GM12865 (cell line): ENCODE measurements at places on chromosomes 3 and 15.

GRCh38 chr3:118973050-118973449, 61.6 kb downstream of the IGSF11 start:
- no peak for DNase-seq

- DNase-seq: no peak
Observed at GRCh38 chr15:32701863-32702262, 15.9 kb upstream of the GREM1 start.

GRCh38 chr3:46865031-46865507, 1.8 kb upstream of the MYL3 start:
- DNase-seq: no peak

DNA sequence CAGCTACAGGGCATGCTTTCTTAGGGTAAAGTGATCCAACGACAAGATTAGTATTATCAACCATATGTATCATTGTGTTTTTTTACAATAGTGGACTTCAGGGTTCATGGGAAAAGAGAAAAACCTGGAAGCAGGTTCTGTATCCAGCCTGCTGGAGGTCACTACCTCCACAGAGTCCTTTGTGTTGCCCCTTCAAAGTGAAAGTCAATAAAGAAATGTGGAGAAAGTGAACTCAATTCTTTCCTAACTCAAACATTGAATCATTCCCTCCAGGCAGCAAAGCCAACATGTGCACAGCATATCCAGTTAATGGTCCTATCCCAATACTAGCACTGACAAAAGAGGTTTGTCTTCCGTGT, 45.4 kb downstream of the FGF7 start:
- no peak for DNase-seq

GRCh38 chr3:192918275-192918588, 576 bp upstream of the MB21D2 start:
- DNase-seq: no peak

DNA sequence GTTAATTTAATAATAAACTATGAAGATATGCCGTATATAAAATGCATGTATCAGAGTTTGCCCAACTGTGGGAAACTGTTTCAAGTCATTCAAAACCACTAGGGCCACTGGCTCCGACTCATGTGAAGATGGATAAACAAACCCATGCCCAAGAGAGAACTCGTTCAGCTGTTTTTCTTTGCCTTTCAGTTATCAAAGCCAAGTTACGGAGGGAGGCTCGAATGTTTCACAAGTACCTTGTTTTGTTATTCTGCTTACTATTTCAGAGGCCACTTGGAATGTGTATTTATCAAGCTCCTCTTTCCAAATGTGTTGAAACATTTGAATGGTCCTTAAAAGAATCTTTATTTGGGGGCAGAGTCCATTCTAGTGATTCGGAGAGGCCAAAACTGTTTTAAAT, 82.1 kb downstream of the DUT start:
- DNase-seq: no peak

- DNase-seq: no peak
Observed at GRCh38 chr3:148605521-148605920, 92.2 kb upstream of the AGTR1 start.

DNA sequence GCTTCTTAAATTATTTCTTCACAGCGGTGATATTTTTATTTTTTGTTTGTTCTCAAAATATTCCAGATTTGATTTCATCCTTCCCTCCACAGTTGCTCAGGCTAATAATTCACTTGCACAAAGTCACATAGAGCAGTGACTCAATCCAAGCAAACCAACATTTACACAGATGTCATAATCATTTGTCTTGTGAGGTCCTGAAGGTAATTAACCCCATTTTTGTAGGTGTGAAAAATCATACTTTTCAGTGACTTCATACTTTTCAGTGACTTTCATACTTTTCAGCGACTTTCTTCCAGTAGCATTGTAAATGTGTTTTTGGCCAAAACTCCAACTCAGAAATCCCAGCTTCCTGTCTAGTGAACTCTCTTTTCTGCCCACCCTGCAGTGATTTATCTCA, 32.1 kb downstream of the CD200 start:
- DNase-seq: peak; percentile 28

- DNase-seq: no peak
Observed at GRCh38 chr15:55401786-55402246, 6.3 kb downstream of the CCPG1 start.

DNA sequence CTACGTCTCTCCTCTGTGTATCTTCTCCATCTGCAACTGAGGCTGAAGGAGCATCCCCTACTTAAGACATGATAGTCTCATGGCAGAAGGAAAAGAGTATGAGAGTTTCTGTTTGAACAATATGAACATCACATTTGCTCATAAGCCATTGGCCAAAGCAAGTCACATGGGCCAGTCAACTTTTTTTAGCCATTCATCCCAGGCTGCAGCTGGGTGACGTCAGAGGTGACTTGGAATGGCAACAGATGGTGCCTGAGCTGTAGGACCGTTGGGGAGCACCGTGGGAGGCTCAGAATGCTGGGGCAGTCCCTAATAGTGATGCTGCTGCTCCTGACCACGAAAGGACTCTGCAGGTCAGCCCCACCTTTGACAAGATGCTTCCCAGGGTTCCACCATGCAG, 58.7 kb downstream of the CRTC3 start:
- peak; percentile 44 for DNase-seq

DNA sequence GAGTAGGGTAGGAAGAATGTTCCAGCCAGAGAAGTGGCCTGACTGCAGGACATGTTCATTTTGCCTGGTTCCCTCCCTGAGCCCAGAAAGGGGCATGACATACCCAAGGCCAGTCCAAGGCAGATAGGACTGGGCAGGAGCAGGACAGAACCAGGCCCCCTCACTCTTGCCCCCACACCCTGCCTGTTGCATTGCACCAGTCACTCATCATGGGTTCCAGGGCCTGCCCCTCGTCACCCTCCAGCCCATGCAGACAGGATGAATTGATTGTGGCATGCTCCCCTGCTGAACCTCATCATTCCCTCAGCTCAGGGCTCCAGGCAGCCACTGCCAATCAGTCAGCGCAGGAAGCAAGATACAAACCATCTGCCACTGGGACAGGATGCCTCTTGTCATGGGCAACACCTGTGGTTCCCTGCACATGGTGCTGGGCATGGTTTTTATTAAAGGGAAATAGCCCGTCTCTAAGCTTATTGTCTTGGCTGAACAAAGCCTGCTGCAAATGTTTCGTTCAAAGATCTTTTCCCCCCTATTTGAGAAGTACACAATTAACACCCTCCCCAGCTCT, 48.9 kb downstream of the RASGRF1 start:
- no peak for DNase-seq

GRCh38 chr3:195526492-195526891, 16.6 kb downstream of the PPP1R2 start:
- DNase-seq: no peak

DNA sequence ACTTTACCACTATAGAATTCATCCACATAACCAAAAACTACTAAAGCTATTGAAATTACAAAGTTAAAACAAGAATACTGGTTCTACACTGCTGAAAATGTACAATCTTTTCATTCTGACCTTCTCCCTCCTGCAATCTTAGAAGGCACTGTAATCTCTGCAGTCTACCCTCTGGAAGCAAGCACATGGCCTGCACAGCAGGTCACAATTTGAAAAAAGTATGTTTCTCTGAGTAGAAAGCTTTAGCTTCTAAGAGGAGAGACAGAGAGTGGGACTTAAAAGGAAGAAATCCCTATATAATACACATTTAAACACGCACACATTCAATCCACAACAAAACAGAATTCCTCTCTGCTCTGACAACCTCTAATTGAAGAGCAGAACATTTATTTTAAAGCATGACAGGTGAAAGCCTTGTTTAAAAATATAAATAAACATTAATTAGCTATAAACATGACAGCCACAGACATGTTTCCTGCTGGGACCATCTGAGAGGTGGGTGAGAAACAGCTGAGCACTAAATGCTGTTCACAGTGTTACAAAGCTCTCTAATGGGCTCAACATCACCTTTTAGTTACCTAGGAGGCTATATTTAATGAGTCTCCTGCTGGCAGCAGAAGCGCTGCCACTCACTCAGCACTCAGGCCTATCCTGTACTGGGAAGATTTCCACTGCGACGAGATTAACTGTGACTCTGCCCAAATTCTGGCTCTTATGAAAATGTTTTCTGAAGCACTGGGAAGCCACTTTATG, 447.4 kb downstream of the AGBL1 start:
- DNase-seq: no peak

DNA sequence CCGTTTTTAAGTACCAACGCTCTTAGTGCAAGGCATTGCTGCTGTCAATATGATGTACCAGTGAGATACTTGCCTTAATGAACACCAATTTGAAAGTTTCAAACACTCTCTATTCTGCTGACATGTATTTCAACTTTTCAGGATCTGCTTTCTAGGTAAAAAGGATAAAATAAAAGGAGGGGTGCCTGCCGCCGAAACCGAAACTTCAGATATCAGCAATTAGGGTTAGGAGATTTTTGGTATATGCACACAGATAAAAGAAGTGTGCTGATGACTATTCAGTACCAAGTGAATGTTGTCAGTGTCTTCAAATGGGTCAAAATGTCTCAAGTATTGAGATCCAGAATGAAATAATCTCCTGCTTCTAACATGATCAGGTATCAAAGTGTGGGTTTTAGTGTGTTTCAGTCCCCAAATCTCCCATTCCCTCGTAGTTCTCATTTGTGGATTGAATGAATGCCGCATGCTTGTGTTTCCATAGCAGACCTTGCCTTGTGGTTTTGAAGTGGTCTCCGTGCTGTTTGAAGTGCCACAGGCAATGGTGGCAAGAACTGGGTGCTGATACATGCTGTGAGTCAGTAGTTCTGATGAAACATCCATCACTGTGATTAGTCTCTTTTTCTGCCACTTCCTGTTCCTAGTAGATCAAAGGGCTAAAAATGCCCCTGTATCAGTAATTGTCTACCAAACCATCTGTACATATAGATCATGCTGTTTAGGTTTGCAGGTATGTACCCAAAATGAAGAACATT, 22.5 kb downstream of the CHST14 start:
- DNase-seq: peak; percentile 24

GRCh38 chr3:157566596-157566995, 63.4 kb upstream of the VEPH1 start:
- DNase-seq: no peak
